NCI-H1930 (cell line): ENCODE measurements at places on chromosomes 7 and 10.

GRCh38 chr10:8639486-8640185 lies 585.1 kb downstream of the GATA3 start:
- no peak for DNase-seq

- DNase-seq = no peak
Observed at GRCh38 chr10:2978574-2979273, 88.6 kb upstream of the PFKP start.

- no peak for DNase-seq
Observed at GRCh38 chr7:35831208-35831607, 30.4 kb downstream of the SEPTIN7 start.

GRCh38 chr7:5232874-5233273 lies 42.8 kb downstream of the WIPI2 start:
- DNase-seq = no peak

- DNase-seq = no peak
Observed at GRCh38 chr7:150379441-150380379, 580 bp downstream of the ZNF775 start.

GRCh38 chr10:66538371-66538770 lies 387.5 kb upstream of the LRRTM3 start:
- no peak for DNase-seq

DNA sequence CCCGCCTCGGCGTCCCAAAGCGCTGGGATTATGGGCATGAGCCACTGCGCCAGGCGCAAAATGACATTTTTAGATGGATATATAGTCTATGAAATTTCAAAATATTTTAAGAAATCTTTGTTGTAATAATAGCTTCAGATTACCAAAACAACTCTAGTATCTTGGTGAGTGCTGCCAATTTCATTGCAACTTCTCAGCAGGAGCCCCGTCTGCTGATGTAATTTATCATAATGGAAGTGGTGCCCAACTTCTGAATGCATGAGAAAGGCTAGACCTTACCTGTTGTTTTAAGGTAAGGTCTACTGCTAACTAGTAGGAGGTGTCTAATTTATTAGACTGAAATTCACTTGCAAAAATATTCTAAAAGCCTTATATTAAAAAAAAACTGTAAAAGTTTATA lies 20.0 kb downstream of the PDSS1 start:
- no peak for DNase-seq

- no peak for DNase-seq
Observed at GRCh38 chr10:45442251-45442650, 68.2 kb downstream of the ALOX5 start.

- no peak for DNase-seq
Observed at GRCh38 chr10:58544135-58544534, 31.5 kb downstream of the BICC1 start.

GRCh38 chr10:9045311-9045710 lies 990.8 kb downstream of the GATA3 start:
- no peak for DNase-seq

DNA sequence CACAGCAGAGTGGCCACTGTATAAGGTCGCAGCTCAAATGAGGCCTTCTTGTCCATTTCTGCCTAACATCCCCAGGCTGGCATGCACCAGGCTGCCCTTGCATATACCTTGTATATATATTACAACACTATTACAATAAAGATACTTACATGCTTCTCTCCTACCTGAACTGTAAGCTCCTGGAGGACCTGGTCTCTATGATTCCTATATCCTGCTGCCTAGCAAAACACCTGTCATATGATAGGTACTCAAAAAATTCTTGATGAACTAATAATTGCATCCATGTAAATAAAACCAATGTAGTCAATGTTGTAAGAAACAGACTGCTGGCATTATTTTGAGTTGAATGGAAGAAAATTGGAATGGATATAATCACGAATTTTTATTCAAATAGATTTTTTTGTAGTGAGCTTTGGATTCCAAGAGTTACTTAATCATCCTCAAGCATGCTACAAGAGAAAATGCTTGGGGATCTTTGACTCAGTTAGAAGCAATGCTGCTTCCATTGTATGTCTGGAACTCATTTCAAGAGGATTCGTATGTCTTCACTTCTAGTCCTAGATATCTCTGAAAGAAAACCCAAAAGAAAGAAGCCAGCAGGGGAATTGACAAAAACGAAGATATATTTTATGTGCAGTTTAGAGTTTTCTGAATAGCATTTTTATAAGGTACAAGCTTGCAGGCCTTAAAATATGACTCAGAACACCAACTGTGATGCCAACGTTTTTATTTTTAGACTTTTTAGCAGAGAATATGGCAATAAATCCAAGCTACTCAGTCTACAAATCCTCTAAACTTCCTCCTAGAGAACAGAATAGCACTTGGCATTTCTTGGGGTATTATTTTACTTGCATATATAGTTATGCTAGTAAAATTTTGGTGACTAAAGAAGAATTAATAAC lies 53.1 kb downstream of the OSBPL3 start:
- DNase-seq = no peak

GRCh38 chr10:93815304-93816096 lies 57.8 kb downstream of the LGI1 start:
- DNase-seq = no peak

DNA sequence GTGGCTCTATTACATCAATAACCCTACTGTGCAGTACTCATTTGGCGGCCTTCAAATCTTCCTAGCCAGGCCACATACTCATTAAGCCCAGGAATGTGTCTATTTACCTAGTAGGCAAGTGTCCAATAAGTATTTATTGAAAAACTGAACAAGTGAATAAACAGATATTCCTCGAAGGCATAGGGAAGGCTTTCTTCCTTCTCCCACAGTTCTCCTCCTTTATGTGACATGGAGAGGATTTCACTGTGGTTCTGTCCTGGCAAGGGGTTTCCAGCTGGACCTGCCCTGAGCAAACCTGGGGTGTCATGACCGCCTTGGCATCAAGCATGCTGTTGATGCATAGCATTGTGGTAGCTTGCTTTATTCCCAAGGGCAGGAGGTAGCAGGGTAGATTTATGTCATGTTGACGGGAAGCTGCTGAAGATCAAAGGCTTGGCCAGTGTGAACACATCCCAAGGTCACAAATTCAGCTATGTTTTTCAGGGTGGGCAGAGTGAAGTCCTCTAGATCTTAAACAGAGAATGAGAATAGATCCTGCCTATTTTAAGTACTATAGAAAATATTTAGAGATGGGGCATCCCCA lies 195.1 kb downstream of the INHBA start:
- no peak for DNase-seq

DNA sequence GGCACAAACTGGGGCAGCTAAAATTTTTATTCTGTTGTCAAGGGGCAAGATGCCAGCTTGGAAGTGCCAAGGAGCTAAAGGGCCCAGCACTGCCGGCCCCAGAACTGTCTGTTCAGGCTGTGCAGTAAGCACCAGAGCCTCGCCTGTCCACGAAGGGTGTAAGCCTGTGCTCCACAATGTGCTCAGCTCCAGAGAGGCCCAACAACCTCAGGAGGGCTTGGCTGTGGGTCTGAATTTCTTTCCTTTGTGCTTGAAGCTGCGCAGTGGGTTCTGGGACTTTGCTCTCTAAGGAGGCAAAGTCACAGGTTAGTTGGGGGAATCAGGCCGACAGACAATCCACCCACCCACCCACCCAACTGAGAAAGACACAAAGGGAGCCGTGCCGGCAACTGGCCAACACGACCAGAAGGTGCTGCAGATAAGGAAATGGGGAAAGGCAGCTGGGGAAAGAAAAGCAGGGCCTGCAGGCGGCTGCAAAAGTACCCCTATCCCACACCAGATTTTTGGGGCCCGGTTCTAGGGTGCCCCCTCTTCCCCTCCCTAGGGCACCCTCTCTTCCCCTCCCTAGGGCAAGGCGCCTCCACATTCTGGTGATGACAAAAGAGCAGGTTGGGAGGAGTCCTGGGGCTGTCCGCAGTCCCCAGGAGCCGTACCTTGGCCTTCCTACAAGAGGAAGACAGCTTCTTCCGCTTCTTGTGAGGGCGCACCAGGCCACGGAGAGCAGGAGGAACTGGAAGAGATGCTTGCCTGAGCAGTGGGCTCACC lies 7.7 kb downstream of the DDX56 start:
- DNase-seq = no peak

- DNase-seq = no peak
Observed at GRCh38 chr10:12344375-12345110, 4.8 kb upstream of the CAMK1D start.

DNA sequence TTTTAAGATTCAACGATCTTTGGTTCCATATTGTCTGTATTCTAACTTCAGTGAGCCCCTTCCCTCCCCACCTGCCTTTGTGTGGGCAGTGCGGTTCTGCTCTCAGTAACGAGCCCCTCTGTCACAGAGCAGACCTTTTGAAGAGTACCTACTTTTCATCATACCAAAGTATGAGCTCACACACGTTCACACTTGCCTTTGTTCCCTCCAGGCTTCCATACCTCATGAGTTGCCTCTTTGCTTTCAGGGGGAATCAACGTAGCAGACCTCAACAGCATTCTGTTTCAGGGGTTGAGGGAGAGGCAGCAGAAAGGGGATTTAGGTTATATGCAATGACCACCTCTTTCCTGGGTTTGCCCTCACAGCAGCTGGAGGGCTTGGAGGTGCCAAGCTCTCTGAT lies 211.4 kb upstream of the MDFIC start:
- no peak for DNase-seq

DNA sequence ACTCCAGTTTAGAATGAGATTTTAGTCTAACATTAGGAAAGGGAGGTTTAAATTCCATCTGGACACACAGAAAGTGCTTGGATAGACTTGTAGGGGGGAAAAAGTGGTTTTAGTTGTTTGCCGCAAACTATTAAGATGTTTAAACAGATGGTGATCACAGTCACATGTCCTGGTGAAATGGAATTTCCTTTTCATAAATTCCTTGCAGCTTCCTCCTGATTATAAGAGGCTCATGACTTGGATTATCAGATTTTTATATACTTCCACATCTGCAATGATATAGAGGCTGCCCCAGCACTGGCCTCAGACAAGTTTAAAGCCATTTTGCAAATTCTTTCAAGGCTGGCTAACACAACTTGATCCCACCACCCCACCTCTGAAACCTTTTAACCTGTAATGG lies 106.4 kb upstream of the ARMC3 start:
- no peak for DNase-seq

DNA sequence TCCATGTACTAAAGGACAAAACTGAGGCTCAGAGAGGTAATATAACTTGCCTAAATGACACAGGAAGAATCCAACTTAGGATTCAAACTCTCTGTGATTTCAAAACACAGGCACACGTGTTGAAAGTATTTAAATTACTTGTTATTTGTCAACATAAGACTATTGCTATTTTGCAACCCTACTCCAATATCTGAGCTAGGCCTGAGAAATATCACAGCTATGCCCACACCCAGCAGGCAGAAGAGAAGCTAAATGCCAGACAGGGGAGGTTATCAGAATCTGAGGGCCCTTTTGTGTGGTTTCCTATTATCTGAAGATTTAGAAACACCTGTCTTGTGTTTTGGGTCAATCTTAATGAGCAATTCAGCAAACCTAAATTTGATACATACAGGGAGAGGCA lies 204.3 kb downstream of the ANK3 start:
- no peak for DNase-seq

GRCh38 chr7:114047889-114048288 lies 129.1 kb upstream of the PPP1R3A start:
- no peak for DNase-seq

GRCh38 chr7:33940503-33940902 lies 35.2 kb downstream of the BMPER start:
- no peak for DNase-seq

- DNase-seq = no peak
Observed at GRCh38 chr10:18368273-18368672, 228.0 kb downstream of the CACNB2 start.

- DNase-seq = peak; percentile 62
Observed at GRCh38 chr7:150988230-150989226, 2.3 kb upstream of the NOS3 start.

- no peak for DNase-seq
Observed at GRCh38 chr10:54318470-54318869, 482.6 kb downstream of the PCDH15 start.

- DNase-seq = no peak
Observed at GRCh38 chr7:40499718-40500117, 364.9 kb downstream of the SUGCT start.

DNA sequence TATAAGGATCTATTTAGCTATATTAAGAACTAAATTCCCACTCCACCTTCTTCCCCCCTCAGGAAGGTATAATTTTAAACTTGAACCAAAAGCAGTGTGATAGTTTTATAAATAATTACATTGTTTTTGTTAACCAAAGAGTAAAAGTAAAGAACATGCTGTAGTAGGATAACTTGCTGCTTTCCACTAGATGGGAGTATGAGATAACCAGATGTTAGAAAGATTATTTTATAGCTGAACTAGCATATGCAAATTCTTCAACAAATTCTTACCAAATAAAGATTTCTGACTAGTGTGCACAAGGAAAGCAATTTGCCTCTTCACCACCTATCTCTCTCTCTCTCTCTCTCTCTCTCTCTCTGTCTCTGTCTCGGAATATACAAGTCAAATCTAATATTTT lies 31.8 kb downstream of the TES start:
- no peak for DNase-seq

DNA sequence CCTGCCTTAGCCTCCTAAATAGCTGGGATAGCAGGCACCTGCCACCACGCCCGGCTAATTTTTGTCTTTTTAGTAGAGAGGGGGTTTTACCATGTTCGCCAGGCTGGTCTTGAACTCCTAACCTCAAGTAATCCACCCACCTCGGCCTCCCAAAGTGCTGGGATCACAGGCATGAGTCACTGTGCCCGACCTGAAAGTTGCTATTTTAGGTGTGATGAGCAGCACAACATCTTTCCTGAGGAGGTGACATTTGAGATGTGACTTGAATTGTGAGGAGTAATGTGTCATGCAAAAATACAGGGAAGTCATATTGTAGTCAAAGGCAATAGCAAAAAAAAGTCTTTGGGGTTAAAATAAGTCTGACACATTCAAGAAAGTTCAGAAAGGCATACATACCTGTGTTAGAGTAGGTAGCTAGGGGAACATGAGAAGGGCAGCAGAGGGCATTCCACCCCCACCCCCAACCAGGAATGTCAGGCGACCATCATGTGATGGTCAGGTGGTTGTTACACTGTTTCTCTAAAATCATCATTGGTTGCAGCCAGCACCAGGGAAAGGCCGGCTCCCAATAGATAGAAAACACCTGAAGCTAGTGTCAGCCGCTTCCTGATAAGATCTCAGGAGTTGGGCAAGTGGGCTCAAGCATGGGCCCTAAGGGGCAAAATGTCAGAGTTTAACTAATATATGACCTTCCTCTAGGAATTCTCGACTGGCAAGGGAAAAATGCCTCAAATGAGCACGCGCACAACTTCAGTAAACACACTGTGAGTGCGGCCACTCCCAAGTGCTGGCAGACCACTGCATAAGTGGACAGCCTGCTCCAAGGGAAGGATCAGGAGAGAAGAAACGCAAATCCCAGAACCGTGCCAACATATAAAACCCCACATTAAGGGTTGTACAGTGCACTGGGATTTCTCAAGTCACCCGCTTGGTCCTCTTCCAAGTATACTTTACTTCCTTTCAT lies at the start of gene TACC2:
Gene TACC2, plus strand, starts transcription at position 803 of the 964 bp plus-strand sequence. CDS start 32,819 bp downstream, outside the sequence.
- DNase-seq = no peak

- DNase-seq = no peak
Observed at GRCh38 chr10:86782701-86783418, 26.4 kb downstream of the BMPR1A start.

- DNase-seq = no peak
Observed at GRCh38 chr10:50453940-50454339, 169.8 kb downstream of the SGMS1 start.

GRCh38 chr10:49560526-49560925 lies 21.6 kb upstream of the ERCC6 start:
- no peak for DNase-seq

GRCh38 chr10:30842894-30843293 lies 188.8 kb downstream of the ZNF438 start:
- DNase-seq = no peak

GRCh38 chr10:103947799-103948516 lies 19.0 kb upstream of the SLK start:
- no peak for DNase-seq
